SW 1271 (cell line): ENCODE measurements at places on chromosomes 2 and 18.

DNA sequence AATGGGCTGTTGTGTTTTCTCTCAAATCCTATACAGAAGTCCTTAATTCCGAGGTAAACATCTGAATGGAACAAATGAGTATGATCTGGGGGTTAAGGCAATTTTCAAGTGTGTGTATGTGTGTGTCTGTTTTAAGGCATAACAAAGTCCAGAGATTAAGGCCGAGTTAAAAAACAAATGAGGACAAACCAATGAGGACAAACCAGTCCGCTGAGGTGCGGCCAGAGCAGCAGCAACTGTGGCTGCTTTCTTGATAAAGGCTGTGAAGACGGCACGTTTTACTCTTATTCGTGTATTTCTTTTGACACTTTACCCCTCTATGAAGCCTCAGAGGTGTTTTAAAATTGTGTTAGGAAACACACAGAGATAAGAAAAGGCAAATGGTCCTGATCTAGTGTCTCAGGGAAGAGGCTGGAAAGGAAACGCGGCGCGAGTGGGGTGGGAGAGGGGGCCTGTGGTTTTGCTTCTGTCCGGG lies 495 bp upstream of the GULP1 start:
- DNase-seq = no peak

- no peak for DNase-seq
These were observed 31.2 kb upstream of the NTSR2 start for GRCh38 chr2:11701206-11701605.

- no peak for DNase-seq
These were observed 54.1 kb upstream of the HS6ST1 start for GRCh38 chr2:128372621-128373341.

DNA sequence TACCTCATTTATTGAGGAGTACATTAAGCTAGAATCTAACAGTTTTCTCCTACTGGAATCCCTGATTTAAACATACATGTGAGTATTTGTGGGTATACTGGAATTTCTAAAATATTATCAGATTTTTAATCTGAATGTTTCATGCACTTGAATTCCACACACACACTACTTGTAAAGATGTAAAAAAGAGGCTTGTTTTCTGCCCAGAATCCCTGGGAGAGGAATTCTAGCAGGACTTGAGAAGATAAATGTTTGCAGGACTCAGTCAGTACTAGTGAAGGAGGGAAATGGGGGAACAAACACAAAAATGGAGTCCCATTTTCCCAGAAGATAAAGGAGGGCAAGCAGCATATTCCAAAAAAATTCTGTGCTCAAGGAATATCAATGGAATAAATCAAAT lies 17.0 kb downstream of the COL5A2 start:
- DNase-seq = no peak

DNA sequence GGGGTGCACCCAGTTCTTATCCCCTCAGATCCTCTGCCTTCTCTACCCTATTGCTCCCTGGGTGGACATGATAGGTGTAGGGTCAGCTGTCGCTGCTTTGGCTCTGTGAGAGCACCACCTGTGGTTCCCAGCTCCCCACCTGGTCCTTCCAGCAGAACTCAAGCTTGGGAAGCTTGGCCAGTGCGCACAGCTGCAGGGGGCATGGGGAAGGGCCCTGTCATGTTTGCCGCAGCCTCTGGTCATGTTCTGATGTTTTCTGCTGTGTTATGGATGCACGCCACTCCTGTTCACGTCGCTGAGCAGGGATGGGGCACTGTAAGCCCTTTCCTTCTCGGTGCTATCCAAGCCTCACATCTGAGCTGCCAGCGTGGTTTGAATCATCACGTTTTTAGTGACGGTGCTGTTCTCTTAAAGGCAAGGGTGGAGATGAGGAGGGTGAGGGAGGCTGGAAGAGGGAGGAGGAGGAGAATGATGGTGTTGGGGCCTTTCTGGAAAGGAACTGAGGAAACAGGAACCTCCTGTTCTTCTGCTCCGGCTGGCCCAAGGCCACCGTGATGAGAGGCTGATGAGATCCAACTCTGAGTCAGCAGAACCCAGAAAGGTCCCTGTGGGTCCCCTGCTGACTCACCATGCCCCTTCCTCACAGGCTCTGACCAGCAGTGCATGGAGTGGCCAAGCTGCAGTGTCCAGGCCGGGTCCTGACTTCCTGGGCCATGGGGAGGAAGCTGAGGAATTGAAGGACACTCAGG lies 78.0 kb downstream of the LIPG start:
- no peak for DNase-seq

- DNase-seq = no peak
These were observed 66.1 kb downstream of the ACSL3 start for GRCh38 chr2:222926915-222927314.

DNA sequence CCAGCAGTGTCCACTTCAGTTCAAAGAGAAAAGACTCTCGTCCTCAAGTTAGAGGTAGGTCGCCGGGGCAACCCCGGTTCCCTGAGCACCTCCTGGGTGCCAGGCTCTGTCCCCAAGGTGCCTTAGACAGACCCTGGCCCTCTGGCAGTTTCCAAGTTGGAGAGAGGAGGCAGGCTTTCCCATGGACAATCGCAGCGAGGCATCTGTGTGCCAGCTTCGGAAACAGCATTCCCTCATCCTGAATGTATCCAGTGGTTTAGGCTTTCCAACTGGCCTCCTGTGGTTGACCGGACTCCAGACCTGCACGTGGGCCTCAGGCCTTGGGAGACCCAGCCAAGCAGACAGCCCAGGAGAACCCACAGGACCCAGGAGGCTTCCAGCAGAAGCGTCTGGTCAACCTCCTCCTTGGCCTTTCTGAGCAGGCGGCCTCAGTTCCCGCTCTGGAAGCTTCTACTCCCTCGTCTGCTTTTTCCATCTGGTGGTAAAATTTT lies 70.3 kb downstream of the KCNF1 start:
- no peak for DNase-seq

DNA sequence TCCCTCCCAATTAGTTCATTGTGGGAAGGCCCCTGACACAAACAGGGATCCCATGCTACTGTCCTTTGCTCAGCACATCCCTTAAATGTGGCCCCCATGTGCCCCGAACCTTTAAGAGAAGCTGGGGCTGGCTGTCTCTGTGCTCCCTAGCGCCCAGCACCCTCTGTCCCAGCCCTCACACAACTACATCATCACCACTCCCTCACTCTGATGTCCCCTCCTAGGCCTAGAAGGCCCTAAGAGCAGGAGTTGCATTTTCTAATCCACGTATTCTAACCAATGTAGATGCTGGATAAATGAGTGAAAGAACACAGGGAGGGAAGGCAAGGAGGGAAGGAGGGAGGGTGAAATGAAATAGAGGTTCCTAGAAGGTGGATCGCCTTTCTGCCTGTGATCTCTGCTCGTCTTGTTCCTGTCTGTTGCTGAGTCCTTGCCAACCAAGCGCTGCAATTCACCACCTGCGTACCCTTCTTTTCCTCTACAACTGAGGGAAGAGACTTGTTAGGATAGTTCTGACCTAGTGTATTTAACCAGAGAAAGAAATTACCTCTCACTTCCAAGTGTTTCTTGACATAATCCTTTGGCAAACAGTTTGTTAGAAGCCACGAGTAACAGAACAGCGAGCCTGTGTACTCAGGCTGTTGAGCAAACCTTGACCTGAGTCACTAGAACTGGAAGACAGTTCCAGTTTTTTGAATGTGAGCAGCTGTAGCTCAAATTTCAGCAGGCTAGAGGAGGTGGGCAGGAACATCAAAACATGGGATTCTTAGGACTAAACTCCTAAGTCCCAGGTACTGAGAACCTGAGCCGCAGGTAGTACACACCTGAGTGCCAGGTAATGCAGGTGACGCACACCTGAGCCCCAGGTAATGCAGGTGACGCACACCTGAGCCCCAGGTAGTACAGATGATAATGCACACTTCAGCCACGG lies 181.5 kb upstream of the ID2 start:
- no peak for DNase-seq

- DNase-seq = no peak
These were observed 241.4 kb downstream of the KCNS3 start for GRCh38 chr2:18119883-18120282.

DNA sequence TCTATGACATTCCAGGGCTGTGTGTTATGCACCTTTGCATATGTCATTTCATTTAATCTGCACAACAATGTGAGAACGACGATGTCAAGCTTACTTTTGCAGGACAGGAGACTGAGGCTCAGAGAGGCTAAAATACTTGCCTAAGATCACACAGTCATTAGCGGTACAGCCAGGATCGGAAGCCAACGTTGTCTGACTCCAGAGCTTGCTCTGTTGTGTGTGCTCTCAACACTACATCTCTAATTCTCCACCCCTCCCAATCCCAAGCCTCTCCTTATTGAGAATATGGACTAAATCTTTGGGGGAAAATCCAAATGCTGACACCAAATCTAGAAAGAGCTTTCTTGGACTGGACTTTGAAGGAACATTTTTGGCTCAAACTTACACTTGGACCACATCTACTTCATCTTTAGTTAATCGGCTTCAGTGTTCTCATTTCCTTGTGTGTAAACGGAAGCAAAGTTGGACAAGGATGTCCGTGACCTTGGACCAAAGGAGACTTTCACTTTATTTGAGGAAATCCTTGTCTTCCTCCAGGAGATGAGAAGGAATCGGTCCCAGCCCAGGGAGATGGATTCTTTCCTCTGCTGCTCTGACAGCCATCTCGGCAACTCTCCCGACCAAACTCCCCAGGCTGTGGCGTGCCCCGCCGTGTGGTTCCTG lies 242.4 kb downstream of the LPIN1 start:
- DNase-seq = no peak

DNA sequence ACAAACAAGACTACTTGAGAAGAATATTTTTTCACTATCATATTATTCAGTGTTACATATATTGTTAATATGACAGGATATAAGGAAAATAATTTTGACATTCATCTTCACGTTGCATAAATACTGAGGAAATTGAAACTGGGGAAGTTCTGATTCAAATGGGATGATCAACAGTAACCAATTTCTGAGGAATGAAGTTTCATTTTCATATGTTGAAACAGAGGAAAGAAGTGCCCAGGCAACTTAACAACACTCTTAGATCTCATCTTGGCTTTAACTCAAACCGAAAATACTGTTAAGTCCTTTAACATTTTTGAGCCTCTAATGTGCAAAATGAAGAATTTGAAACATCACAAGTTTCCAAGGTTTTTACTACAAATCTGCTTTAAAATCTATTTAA lies 612.2 kb upstream of the VRK2 start:
- no peak for DNase-seq

DNA sequence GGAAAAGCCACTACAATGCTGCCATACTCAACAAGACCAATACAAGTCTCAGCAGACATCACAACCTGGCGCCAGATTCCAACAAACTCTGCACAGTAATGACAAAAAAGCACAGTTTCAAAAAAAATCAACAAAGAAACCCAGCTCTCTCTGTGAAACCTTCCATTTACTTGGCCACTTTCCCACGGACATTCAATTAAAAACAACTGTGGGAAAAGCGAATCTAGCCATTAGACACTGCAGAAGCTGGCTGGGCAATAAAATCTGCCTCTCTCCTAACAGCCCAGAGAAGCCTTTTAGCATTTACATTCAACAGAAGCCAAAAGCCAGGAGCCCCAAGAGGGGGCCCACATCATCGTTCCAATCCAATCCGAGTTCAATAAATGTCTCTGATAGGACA lies 128.9 kb downstream of the HDAC4 start:
- no peak for DNase-seq

DNA sequence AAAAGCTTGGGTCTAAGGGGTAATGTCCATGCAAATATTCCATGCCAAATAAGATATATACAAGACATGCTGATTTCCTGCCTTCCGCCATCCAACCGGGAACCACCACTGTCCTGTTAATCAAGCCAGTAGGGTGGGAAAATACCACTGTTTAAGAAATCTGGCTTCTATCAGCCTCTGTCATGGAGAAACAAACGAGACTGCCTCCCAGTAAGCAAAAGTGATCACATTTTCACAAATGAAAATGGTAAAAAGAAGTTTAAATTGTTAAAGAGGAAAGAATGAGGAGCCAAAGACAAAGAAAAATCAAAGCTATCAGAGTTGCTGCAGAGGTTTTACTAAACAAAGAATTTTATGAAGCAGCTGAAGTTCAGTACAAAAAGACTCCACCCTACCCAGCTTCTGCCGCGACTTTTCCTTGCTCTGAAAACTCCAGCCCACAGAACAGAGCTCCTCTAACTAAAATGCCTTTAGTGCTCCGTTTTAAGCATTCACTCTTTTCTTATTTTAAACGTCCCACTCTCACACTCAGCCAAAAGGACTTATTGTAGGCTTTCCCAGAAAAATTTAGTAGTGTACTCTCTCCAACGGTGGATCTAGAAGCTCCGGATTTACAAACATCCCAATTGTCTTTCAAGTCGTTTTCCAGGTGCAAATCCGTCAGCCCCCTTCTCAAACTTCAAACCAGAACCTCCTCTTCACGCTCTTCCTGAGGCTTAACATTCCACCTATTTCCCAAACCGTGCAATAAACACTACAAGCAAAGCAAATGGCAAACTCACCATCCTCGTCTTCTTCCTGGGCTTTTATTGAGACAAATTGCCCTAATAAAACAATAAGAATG lies 613 bp downstream of the COL5A2 start:
- no peak for DNase-seq

- DNase-seq = no peak
These were observed 305.3 kb downstream of the PARD3B start for GRCh38 chr2:204850581-204850980.

DNA sequence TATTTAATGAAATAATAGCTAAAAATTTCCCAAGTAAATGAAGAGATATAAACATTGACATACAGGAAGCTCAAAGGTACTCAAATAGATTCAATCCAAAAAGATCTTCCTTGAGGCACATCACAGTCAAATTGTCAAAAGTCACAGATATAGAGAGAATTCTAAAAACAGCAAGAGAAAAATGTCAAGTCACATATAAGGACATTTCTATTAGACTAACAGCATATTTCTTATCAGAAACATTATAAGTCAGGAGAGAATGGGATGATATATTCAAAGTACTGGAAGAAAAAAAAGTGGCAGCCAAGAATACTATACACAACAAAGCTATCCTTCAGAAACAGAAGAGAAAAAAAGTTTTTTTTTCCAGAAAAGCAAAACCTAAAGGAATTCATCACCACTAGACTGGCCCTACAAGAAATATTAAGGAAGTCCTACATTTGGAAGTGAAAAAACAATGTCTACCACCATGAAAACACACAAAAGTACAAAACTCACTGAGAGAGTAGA lies 21.1 kb upstream of the FABP1 start:
- no peak for DNase-seq

DNA sequence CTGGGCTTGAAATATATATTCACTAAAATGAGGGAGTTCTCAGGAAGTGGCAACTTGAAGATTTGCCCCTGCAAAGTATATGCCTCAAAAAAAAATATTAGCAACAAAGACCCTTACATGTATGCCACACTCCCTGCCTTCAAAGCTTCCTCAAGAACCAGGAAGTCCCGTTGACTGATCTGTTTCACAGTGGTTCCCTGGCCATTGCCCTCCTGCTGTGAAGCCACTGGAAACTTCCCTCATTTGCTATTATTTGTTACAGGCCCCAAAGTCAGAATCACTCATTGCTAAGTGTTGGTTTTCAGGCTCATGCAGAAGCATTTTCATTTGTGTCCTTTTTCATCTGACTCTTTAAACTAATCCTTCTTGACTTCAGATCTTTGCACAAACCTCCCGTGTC lies 421.5 kb downstream of the ZNF521 start:
- DNase-seq = no peak

- DNase-seq = no peak
These were observed 513.6 kb upstream of the LRRTM4 start for GRCh38 chr2:78035804-78036203.
